AML-193 (cell line): ENCODE measurements at places on chromosomes 2 and 18.

- DNase-seq, result no peak
Observed at GRCh38 chr2:144937910-144938709, 418.2 kb upstream of the ZEB2 start.

- no peak for DNase-seq
Observed at GRCh38 chr2:240386326-240386725, 49.1 kb upstream of the GPC1 start.

GRCh38 chr18:24986666-24987302 is 365.2 kb downstream of the ZNF521 start:
- no peak for DNase-seq

GRCh38 chr2:165778187-165778556 is 15.9 kb downstream of the GALNT3 start:
- no peak for DNase-seq

GRCh38 chr2:180979749-180980105 is 678 bp upstream of the UBE2E3 start:
- DNase-seq, result no peak

DNA sequence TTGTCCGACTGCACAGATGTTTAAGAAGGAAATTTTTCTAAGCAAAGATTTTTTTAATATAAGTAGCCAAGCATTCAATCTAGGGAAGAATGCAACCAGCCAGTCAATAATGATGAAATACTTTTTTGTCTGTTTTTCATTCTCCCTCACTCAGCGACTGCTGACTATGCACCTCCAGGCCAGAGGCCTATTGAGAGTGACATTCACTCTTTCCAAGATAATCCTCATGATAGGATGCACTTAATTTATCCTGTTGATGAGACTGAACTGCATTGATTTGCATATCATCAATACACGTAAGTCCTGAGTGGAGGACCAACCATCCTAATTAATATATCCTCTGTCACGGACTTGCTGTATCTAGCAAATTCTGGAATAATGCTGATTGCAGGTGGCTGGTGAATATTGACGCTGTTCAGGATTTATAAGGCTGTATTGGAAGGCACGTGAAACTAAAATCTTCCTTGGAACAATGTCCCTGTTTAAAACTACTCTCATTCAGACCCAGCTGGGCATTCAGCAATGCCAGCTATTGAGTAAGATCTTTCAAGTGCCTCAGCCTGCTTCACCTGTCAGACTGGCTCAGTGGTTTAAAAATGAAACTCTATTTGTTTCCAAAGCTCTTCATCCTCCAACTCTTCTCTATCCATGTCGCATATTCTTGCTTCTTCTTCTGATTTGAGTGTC is 142.2 kb downstream of the MAP2 start:
- no peak for DNase-seq

GRCh38 chr18:22705328-22705727 is 227.8 kb upstream of the RBBP8 start:
- no peak for DNase-seq

DNA sequence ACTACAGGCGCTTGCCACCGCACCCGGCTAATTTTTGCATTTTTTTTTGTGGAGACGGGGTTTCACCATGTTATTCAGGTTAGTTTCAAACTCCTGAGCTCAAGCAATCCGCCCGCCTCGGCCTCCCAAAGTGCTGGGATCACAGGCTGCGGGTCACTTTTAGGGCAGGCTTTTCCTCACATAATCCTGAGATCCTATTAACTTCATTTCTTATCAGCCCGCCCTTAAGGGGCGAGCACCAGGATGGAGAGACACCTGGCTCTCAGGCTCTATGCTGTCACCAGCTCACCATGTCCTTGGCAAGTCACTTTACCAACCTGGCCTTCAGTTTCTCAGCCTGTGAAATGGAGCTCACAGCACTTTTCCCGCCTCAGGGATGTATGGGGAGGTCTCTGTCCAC is 23.0 kb downstream of the ZFP36L2 start:
- DNase-seq, result no peak

- DNase-seq, result no peak
Observed at GRCh38 chr2:6410313-6410712, 455.4 kb downstream of the CMPK2 start.

GRCh38 chr2:197011801-197012641 is 85.5 kb upstream of the PGAP1 start:
- DNase-seq, result peak; percentile 54

DNA sequence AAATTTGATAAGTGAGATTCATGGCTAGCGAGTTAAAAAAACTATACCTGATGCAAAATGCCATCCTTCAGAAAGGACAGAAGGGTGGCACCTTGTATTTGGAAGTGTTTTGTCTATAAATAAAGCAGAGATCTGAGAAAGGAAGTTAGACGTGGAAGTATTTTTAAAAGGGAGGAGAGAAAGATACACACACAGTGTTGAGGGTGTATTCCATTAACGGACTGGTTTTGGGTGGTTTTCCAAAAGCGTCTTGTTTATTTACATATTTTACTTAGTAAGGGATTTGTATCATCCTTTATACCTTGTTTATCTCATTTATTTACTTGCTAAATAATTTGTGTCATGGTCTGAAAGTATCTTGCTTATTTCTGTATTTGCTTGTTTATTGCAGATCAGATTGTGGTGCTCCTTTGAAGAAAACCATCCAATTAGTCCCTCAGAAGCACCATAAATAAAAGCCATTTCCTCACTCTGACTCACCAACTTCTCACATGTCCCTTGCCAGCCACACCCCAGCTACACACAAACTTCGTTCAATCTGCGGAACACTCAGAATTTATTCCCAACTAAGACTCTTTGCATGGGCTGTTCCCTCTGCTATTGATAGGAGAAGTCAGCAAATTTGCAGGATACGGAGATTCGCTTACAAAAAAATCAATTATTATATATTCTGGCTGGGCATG is 90.8 kb downstream of the FAM124B start:
- DNase-seq, result no peak

DNA sequence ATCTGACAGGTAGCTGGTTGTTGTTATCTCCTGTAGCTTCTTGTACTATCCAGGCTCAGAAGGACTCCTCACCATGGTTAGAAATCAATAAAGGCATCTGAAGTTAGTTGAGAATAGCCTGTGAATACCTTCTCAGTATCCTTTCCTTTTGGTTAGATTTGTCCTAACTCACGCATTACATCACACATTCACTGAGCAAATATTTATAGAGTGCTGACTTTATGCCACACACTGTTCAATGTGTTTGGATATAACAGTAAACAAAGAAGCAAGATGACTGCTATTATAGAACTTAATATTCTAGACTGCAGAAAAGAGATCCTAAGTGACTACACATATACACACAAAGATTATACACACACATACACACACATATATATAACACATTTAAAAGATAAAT is 889.9 kb upstream of the CHAC2 start:
- DNase-seq, result no peak

GRCh38 chr2:126370201-126370600 is 285.8 kb upstream of the GYPC start:
- no peak for DNase-seq

GRCh38 chr2:104465981-104466380 is 387.9 kb upstream of the POU3F3 start:
- DNase-seq, result peak; percentile 78

DNA sequence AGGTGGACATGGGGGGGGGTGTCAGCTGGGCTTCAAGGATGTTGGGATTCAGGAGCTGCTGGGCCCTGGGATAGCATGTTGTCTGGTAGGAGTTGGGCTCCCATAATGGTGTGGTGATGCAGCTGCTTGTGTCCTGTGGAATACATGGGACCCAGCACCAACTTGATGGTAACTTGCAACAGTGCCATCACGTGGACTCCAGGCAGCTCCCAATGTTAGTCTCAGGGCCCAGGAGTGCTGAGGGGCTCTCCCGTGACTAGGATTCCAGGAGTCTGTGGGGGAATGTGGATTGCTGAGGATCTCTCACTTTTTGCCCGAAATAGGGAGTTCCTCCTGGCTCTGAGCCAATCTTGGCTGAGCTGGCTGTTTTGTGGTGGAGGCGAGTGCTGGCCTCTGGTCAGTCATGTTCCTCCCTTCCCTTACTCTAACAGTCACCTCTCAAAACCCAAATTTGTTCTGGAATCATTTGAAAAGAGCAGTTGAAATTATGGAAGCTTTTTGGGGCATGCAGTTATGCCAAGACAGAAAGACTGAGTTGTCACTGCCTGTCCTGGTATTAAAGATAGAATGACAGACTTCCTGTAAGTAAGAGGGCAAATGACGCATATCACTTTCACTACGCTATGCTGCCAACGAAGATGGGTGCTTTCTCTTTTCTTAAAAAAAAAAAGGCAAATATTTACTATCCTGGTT is 607.1 kb downstream of the ADCYAP1 start:
- no peak for DNase-seq

- DNase-seq, result peak; percentile 11
Observed at GRCh38 chr2:149601141-149601796, 13.7 kb upstream of the MMADHC start.

GRCh38 chr2:17388798-17389197 is 129.4 kb downstream of the RAD51AP2 start:
- no peak for DNase-seq

DNA sequence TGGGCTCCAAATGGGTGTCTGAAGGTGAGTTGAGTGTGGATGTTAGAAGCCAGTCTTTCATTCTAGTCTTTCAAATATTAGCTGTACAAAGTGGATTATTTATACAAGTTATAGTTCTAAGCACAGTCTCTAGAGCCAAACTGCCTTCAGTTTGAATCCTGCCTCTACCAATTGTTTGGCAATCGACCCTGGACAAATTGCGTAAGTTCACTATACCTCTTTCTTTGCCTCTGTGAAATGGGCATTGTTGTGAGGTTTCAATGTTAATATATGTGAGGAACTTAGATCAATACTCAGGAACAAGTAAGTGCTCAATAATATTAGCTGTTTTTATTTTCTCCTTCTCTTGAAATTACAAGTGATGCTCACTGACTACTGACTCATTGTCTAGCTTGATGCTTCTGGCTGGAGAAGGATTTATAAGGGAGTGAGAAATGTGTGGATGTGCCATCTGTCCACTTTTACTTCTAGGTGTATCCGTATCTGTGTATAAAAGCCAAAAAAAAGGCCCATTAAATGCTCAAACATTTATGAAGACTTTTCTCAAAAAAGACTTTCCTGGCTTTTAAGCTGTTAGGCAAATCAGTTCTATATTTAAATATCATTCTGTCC is 48.1 kb upstream of the RAPH1 start:
- DNase-seq, result no peak

DNA sequence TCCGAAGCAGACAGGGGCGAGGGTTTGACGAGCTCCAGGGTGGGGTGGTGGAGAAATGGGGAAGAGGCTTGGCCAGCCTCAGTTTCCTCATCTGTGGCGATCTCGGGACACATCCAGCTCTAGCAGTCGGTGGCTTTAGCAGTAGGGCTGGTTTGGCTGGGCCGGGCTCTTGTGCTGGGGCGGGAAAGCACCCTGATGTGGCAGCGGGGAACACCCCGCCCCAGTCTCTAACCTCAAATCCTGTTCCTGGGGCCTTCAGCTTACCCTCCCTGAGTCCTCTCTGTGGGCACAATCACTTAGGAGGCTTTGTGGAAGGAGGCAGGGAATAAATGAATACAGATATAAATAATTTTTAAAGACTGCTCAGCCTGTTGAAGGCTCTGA is 26.5 kb upstream of the MCFD2 start:
- DNase-seq, result no peak

DNA sequence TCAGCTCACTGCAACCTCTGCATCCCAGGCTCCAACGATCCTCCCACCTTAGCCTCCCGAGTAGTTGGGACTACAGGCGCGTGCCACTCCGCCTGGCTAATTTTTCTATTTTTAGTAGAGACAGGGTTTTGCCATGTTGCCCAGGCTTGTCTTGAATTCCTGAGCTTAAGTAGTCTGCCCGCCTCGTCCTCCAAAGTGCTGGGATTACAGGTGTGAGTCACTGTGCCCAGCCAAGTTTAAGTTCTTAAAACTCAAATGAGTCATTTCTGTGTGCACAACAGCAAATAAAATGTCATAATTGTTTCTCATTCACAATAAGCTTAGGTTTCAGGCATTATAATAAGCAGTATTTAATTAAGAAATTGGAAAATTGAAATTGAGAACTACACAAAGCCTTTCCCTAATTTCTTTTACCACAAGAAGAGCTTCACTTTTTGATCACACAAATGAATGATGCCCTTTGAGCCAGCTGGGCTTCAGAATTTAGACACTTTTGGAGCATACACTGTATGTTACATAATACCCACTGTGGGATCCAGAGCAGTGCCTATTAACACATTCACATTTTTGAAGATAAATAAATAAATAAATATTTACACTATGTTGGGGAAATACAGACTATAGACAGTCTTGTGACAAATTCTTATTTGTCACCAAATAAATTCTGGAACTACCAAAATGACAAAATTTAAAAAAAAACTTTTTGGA is 8.6 kb upstream of the ME2 start:
- DNase-seq, result no peak

GRCh38 chr2:231069379-231070054 is 12.8 kb downstream of the PSMD1 start:
- DNase-seq, result no peak

- DNase-seq, result no peak
Observed at GRCh38 chr2:120381661-120382060, 35.7 kb downstream of the INHBB start.

DNA sequence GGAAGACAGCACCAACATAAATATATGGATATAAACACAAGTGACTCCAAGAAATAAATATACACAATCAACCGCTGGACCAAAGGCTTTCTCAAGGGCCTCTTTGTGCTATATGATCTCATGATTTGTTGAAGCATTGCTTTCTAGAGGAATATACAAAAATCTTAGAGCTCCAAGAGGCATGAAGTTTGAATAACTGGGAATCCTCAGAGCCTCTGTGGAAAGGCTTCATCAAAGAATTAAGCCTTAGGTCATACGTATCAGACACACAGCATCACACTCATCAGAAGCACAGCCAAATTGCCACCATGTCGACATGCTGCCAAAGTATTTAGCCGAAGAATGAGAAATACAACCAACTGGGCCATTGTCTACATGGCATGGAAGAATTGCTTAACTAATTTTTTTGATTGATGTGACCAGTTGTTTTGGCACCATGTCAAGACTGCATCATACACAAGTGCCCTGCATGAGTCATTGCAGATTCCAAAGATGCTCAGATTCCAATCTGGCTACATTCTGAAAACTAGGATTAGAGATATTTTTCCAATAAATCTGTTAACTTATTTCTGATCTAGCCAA is 860.6 kb upstream of the ZEB2 start:
- no peak for DNase-seq

- DNase-seq, result no peak
Observed at GRCh38 chr2:61193670-61194561, 31.9 kb downstream of the C2orf74 start.

DNA sequence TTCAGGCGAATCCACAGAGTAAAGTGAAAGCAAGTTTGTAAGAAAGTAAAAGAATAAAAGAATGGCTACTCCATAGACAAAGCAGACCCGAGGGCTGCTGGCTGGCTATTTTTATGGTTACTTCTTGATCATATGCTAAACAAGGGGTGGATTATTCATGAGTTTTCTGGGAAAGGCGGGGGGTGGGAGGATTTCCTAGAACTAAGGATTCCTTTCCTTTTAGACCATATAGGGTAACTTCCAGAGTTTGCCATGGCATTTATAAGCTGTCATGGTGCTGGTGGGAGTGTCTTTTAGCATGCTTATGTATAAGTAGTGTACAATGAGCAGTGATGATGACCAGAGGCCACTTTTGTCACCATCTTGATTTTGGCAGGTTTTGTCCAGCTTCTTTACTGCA is 59.8 kb downstream of the SLC4A3 start:
- DNase-seq, result no peak

- no peak for DNase-seq
Observed at GRCh38 chr2:208150956-208151355, 5.0 kb upstream of the CRYGB start.
